ENCODE measurements at places on chromosomes 16 and 17.
A peak's percentile ranks its signal among the peaks of the same experiment; 100 is the strongest.

- DNase-seq: no peak
Measured at GRCh38 chr17:77115510-77115909, 25.3 kb upstream of the SEC14L1 start.

- DNase-seq: no peak
Measured at GRCh38 chr17:18990331-18990730, 14.2 kb downstream of the FAM83G start.

GRCh38 chr17:4422864-4423263 is 10.9 kb upstream of the SPNS3 start:
- no peak for DNase-seq

DNA sequence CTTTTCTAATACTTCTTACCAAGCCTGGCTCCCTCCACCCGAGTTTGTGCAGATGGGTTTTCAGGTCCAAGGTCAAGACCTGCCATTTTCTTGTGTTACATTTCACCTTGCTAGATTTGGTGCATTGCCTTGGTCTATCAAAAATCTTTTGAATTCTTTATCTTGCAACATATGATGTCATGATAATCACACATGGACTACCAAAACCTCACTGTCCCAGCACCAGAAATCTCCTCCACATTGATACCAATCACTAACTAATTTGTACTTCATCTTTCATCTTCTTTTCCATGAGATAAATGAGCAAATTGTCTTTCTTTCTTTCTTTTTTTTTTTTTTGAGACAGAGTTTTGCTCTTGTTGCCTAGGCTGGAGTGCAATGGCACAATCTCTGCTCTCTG is 33.0 kb upstream of the ZFHX3 start:
- no peak for DNase-seq

DNA sequence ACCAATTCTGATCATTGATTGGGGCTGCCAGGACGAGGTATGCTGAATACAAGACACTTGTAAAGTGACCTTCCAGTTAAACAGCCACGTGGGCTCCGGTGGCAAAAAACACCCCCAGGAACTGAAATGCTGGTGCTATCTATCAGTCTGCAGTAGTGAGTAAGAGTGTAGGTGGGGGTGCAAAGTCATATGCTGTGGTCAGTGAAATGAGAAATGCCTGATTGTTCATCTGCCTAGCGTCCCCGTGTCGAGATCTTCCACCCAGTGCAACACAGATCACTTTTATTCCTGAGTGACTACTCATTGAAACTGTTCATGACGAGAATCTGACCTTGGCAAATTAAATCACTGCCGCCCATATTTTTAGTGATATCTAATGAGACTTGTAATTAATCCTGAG is 806.5 kb upstream of the GOT2 start:
- peak; percentile 2 for DNase-seq

All from RPMI7951 (cell line).